Activated T-cell treated with anti-CD3 and anti-CD28 coated beads for 1 hour (primary cell): ENCODE measurements at places on chromosomes 11 and 22.

GRCh38 chr11:106957030-106957482 is 61.2 kb downstream of the GUCY1A2 start:
- no peak for DNase-seq

DNA sequence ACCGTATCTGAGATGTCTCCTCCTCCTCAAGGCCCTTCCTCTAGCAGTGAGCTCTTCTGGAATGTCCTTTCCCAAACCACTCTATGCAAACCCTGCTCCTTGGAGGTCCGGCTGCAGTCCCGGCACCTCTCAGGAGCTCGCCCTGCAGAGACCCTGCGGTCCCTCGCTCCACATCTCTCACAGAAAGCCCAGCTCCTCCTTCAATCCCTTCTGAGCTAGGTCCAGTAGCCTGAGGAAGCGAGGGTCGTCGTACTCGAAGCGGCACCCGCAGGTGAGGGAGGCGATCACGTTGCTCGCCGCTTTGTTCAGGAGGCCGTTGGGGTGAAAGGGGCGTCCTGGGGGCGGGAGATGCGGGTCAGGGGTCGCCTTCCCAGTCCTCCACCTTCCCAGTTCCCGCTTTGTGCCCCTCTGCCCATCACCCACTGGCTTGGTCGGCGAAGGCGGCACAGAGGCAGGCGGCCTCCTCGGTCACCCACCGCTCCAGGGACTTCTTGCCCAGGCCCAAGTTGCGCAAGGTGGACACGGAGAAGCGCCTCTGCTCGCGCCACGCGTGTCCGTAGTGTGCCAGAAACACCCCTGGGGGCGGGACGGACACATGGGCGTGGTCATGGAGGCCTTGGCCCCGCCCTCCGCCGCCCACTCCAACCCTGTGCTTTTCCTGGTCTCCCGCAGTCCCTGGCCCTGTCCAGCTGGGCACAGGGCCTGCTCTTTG is 21.5 kb upstream of the CYP2D6 start:
- DNase-seq: no peak

GRCh38 chr11:17366495-17366894 is 14.9 kb downstream of the NCR3LG1 start:
- no peak for DNase-seq

DNA sequence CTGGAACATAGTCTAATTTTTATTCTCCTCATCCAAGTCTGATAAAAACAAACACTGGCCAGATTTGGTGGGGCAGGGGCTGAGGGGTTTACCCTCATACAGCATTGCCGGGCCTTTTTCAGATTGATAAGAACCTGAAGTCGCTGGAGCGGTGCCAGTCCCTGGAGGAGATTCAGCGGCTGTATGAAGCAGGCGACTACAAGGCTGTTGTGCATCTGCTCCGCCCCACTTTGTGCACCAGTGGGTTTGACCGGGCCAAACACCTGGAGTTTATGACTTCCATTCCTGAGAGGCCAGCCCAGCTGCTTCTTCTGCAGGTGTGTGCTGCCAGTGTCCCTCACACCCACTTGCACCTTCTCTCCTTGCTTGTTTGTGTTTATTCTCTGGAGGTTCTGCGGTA is 55.8 kb downstream of the CABIN1 start:
- no peak for DNase-seq

GRCh38 chr11:74766905-74767304 is 18.3 kb downstream of the RNF169 start:
- DNase-seq: no peak

DNA sequence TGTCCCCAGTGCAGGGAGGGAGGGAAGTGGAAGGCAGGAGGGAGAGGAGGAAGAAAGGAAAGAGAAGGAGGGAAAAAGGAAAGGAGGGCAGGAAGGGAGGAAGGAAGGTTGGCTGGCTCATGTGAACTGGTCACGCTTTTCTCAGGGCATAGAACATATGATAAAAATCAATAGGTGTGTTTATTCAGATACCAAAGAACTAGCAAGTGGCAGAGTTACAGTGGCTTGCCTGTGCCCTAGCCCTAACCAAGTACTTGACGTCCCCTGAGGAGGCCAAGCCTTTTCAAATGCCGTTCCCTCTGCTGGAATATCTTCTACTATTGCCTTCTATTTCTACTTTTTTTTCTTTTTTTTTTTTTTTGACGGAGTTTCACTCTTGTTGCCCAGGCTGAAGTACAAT is 33.5 kb downstream of the CHRDL2 start:
- DNase-seq: no peak

GRCh38 chr11:3831378-3832239 is 9.2 kb downstream of the RHOG start:
- DNase-seq: no peak

DNA sequence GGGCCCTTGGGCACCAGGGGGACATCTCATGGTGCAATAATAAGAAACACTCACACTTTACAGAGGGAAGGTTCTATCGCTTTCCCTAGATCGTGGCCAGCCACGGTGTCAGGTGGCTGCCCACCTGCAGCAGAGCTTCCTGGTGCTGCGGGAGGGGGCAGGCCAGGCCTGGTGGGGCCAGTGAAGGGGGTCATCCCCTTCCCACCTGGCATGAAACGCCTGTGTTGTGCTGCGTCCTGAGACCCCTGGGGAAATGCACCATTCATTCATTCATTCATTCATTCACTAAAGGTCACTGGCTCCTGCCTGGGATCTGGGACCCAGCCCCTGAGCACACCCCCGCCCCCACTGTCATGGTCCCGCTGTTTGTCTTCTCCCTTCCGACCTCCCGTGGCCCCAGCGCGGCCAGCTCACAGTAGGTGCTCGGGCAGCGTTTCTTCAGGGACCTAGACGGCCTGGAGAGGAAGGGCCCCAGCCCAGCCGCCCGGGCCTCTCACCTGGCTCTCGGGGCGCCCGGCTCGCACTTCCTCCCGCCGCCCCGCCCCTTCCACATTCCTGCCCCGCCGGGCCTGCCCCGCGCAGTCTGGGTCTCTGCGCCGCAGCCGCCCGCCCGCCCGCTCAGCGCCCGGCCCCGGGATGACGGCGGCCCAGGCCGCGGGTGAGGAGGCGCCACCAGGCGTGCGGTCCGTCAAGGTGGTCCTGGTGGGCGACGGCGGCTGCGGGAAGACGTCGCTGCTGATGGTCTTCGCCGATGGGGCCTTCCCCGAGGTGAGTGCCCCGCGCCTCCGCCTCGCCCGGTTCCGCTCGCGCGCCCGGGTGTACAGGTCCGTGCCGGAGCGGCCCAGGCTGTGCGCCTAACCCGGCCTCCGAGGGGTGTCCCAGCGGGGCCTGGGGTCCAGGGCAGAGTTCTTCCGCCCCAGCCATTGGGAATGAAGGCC is at the start of gene RHOD:
Gene RHOD, plus strand, starts transcription at position 581 of the 938 bp plus-strand sequence. Its CDS starts 56 bp downstream, at position 637.
- DNase-seq: peak; percentile 24

DNA sequence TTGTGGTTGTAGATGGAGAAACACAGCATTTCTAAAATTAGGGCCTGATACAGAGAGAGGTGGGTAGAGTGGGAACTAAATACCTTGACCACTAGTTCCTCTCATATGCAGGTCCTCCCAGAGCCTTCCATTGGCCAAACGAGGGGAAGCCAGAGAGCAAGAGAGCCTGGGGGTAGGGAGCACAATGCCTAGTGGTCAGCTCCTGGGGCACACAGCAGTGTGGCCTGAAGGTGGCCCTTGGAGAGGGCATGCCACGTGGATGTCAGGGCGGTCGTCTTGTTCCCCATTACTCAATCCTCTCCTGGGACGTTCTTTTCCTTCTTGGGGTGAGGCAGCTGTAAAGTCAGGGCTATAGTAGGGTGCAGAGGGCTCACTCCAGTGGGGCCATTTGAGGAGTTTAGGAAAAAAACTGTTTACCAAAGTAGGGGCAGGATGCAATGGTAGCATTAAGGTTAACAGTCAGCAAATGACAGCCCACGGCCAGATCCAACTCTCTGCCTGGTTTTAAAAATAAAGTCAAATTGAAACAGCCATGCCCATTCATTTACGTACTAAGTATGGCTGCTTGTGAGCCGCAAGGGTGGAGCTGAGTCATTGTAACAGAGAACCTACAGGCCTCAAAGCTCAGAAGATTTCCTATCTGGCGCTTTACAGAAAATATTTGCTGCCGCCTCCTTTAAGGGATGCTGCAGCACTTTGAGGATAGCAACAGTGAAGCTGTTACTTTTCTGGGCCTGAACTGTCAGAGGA is 7.6 kb downstream of the MYO18B start:
- DNase-seq: no peak

DNA sequence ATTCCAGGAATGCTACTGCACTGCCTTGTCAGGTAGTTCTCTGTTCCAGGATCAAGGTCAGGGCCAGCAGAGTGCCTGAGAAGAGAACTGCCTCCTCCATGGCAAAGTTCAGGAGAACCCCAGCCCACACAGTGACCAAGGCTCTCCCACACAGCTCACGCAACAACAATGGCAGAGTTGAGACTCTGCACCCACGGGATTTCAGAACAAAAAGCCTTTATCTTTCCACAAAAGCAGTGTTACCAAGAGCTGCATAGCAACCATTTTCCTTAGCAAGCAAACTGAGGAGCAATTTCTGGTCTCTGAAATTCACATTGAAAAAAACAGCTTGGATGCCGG is 11.1 kb downstream of the PLAAT3 start:
- DNase-seq: no peak

DNA sequence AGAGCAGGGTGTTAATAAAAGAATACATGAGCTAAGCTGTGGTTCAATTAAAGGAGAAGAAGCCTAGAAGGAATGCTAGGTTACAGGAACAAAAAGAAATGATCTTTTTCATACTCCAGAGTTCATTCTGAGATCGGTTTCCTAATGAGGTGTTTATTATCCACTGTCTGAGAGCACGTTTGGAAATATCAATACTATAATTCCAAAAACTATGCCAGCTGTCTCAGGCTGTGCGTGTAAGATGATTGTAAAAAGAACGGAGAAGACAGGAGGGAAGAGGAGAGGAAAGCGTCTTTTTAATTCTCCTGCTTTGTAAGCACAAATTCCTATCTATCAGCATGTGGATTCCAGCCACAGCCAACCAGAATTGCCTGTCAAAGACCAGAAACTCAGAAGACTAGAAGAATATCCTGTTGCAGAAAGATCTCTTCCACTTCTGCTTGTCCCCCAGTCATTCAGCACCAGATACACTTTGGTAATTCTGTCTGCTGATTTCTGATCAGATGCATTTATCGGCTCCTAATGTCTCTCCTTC is 25.7 kb downstream of the APOL5 start:
- DNase-seq: no peak

DNA sequence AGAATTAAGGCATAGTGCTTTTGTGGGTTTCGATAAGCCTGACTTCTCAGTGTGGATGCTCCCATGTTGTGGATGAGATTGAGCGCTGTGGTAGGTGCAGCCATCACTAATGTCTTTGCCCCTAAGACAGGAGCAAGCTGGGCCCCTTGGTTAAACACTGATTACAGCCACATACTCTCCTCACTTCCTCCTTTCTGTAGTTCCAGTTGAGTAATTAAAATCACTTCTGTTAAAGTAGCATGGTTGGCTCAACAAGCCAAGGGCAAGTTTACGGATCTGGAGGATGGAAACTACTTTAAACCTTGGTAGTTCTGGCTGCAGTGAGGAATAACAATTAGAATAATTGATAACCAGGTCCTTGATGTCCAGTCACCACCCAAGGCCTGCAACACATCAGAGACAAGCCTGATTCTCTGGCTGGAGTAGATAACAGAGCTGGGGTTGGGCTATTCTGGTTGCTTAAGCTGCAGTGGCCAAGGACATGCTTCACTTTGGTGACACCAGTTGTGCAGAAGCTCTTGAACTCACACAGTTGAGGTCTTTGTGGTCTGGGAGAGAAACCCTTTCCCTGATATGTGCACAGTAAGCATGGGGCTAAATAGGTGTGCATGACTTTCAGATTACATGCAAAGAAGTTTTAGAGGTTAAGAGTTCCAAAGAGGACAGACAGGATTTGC is 81.3 kb downstream of the KIRREL3 start:
- no peak for DNase-seq

GRCh38 chr11:84648471-84648870 is 978.7 kb downstream of the DLG2 start:
- DNase-seq: no peak

DNA sequence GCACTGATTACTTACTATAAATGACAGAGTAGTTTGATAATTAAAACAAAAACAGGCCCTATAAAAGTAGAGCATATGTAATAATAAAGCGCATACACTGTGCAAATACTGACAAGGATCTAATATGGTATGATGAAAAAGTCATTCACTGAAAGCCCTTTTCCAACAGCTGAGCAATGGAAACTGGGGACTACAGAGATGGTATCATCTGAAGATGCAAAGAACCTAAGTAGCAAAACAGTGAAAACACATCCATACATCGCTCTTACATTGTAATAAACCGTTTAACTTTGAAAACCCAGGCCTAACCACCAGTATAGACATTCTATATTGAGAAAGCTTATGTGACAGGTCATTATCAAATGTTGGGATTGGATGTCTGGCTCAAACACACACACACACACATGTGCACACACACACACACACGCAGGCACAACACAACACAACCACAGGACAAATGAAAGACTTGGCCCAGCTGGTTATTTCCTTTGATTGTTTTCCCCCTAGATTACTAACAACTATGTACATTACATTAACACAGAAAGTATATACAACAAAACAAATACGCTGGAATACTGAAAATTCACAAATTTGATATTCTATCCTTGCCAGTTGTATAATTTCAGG is 119.5 kb downstream of the APOL5 start:
- no peak for DNase-seq

GRCh38 chr11:83120327-83120726 is 36.6 kb upstream of the PCF11 start:
- no peak for DNase-seq

GRCh38 chr11:117356126-117356890 is 28.7 kb downstream of the CEP164 start:
- DNase-seq: no peak
